Fibroblast of lung (primary cell): ENCODE measurements at places on chromosomes 1 and 21. TPM values are rescaled to one million over a fixed set of nuclear protein-coding genes. Genes with fewer than 3 reads are reported as not detected.

DNA sequence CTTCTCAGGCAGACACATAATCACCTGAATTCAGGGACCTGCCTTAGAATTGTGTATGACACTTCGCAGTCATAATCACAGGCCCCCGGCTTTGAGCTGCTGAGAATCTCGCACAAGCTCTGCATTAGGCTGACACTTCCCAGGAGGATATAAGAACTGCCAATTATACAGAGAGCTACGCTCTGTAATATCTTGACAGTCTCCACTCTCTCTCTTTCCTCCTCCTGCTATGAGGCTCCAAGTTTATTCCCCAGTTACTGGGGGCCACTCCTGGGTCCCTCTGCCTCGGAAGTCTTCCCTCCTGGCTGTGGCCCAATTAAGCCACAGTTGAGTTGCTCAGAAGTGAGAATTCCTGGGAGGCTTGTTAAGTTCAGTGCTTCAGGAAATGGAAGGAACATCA is 42.7 kb downstream of the EBNA1BP2 start:
- no peaks in the 10 kb centered on the region for H3K4me1 ChIP-seq
- H3K27me3 ChIP-seq: no peaks in the 10 kb centered on the region
- H3K27ac ChIP-seq: no peak overlapping the region
- H3K4me3 ChIP-seq: no peak overlapping the region

ZNF648 gene
- not detected in 2 replicates for total RNA-seq

GRCh38 chr1:147337040-147337630 is 94.7 kb downstream of the CHD1L start:
- no peak for DNase-seq
- H3K4me3 ChIP-seq: no peak overlapping the region
- H3K36me3 ChIP-seq: no peaks in the 10 kb centered on the region
- no peaks in the 10 kb centered on the region for H3K27me3 ChIP-seq

DMRTA2 gene
- under 0.01 TPM in 1 of 2 replicates, not detected in the other for total RNA-seq

EVA1C gene
- total RNA-seq: 4.4 and 4.6 TPM in 2 replicates

DNA sequence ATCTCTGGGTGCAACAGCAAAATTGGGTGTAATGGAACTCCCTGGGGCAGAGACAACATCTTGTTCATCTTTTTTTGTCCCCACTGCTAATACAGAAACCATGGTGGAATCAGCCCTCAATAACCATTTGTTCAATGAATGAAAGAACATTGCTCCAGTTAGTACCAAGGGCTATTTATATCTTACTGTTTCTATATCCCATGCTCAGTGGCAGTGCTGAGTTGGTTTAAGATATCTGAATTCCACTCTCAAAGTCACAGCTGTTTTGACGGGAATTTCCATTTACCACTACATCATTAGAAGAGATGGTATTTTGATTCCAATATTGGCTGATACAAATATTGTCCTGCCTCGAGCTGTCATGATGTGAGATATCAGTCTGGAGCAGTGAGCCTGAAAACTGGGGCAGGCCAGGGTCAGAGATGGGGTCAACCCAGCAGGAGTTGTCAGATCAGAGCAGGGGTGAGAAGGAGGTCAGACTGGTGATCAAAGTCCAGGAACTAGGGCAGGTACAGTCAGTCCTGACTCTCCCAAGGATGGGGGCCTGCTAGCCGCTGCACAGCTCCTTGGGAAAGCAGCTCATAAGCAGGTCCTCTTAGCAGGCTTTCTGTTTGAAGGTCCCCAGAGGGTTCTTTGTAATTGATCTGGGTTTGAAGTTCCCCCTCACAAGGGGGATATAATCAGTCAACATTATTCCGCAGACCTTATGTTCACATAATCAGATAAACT is 5.8 kb upstream of the PHC2 start:
- no peak overlapping the region for H3K4me3 ChIP-seq
- no peak overlapping the region for H3K27ac ChIP-seq
- H3K4me1 ChIP-seq: peaks cover 23% of the 10 kb centered on the region
- no peak for DNase-seq
- no peaks in the 10 kb centered on the region for H3K27me3 ChIP-seq

CD5L gene
- total RNA-seq: not detected in 2 replicates

DNA sequence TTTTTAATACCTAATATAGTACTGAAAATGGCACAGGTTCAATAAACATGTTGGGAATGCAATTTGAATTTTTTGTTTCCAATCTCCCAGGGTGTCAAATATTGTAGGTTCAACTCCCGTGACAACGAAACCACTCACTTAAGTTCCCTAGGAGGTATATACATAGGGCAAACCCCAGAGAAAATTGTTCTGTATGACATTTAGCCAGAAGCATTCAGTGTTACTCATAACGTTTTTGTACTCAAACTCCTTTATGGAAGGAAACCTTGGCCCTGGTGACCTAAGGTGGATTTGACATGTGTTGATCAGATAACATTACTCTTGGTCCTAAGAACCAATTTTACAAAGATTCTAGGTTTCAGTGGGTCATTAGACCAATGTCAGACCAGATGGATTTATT is 110.6 kb downstream of the USP25 start:
- no peak for DNase-seq
- H3K4me1 ChIP-seq: peaks cover 4% of the 10 kb centered on the region
- no peak overlapping the region for H3K27ac ChIP-seq
- H3K4me3 ChIP-seq: no peak overlapping the region

DNA sequence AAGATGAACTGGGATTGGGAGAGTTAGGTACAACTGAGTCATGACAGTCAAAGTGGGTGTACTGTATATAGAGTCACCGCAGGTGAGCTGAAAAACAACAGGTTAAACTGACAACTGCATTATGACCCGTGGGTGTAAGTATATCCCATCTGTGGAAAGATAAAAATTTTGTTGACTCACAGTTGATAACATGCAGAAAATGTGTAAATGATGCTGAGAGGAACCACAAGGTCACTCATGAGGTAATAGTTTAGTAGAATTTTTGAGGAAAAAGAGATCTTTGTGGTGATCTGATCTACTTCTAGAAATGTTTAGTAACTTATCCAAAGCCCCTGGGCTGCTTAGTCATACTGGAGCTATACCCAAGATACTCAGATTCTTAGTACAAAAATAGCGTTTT is 838 bp downstream of the OR2C3 start:
- H3K36me3 ChIP-seq: no peaks in the 10 kb centered on the region
- H3K4me3 ChIP-seq: no peak overlapping the region
- no peak for DNase-seq
- no peaks in the 10 kb centered on the region for H3K4me1 ChIP-seq

ANKRD35 gene
- 2.3 and 4.5 TPM in 2 replicates for total RNA-seq
